HT-29 (cell line): ENCODE measurements at places on chromosomes 4 and X. TPM values are rescaled to one million over a fixed set of nuclear protein-coding genes. Genes with fewer than 3 reads are reported as not detected.

DNA sequence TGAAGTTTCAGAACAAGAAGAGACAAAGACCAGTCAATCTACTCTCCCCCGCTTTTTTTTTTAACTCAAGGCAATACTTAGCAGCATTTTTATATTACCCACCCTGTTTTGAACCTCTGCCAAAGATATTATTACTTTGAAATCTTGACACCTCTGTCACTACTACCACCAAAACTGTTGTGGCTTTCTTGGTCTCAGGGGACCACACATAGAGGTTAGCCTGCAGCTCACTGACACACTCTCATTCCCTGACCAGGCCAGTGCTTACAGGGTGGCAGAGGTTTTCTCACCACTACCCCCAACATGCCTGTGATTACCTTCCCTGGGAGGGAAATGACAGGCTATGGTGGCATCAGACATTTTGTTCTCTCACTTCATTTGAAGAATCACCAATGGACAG, 137.4 kb upstream of the STIM2 start:
- no peak for DNase-seq

- DNase-seq = no peak
Measured at GRCh38 chr4:82282875-82283274, 90.9 kb downstream of the HNRNPD start.

DNA sequence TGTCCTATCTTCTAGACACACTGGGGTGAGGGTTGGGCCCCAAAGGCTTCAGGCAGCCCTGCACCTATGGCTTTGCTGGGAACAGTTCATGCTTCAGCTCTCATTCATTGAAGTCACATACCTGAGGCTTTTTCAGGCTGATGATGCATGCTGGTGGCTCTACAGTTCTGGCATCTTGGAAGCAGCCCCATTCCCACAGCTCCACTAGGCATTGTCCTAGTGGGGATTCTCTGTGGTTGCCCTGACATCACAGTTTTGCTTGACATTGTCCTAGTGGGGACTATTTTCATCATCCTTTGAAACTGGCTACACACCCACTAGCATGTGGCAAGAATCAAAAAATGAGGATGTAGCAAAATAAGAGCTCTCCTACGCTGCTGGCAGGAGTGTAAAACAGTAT, 37.7 kb upstream of the C4orf17 start:
- no peak for DNase-seq

DNA sequence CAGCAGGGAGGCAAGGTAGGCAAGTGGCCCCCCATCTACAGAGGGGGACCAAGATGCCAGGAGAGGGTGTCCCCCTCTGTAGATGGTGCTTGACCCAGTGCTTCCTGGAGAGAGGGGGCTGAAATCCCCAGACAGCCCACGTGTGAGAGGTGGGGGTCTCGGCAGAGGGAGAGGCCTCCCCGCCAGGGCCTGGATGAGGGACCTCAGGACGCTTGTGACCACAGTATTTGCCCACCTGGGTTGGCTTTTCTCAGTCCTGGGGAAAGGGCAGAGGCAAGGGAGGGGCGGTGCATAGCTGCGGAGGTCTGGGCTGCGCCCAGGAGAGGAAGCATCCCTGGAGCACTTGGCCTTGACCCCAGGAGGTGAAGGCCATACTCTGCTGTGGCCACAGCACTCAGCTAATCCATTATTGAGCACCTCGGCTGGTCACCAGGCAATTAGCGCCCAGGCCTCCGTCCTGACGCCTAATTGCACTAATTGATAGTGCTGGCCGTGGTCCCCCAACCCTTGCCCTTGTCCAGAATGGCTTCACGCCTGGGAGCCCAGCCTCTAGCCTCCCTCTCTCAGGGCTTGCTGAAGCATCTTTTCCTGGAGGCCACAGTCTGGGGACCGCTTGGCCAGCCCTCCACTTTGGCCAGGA, 30.7 kb downstream of the HMX1 start:
- no peak for DNase-seq

- DNase-seq = peak; percentile 92
Measured at GRCh38 chrX:12946838-12947544, 27.9 kb upstream of the TMSB4X start.

GRCh38 chr4:122576261-122577188, 44.3 kb downstream of the IL21 start:
- peak; percentile 71 for DNase-seq

DNA sequence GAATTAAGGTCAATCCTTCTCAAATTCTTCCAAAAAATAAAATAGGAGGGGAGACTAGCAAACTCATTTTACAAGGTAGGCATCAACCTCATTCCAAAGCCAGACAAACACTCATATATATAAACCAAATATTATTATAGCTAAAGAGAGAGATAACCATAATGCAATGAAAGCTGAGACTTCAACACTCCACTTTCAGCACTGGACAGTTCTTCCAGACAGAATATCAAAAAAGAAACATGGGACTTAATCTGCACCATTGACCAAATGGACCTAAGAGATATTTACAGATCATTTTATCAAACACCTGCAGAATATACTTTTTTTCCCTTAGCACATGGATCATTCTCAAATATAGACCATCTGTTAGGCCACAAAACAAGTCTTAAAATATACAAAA, 15.5 kb upstream of the EDA2R start:
- DNase-seq = no peak

- DNase-seq = no peak
Measured at GRCh38 chr4:40305328-40306170, 29.6 kb upstream of the CHRNA9 start.

DNA sequence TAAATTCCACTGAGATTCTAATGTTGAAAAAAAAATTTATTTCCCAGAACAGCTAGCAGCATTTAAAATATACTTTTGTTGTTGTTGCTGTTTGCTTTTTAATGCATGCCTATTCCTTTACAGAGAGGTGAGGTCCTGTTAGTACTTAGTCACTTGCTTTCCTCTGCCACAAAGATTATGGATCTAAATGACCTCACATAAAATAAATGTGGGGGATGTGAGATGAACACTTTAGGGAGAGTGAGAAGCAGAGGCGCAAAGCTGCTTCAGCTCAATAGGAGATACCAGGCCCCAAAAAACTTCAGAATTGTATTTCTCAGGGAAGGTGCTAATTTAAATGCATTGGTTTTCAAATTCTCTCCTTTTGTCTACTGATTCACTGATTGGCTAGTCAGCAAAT, 4.0 kb downstream of the LDB2 start:
- no peak for DNase-seq

- DNase-seq = peak; percentile 56
Measured at GRCh38 chr4:189974056-189974455, 33.4 kb downstream of the FRG1 start.

DNA sequence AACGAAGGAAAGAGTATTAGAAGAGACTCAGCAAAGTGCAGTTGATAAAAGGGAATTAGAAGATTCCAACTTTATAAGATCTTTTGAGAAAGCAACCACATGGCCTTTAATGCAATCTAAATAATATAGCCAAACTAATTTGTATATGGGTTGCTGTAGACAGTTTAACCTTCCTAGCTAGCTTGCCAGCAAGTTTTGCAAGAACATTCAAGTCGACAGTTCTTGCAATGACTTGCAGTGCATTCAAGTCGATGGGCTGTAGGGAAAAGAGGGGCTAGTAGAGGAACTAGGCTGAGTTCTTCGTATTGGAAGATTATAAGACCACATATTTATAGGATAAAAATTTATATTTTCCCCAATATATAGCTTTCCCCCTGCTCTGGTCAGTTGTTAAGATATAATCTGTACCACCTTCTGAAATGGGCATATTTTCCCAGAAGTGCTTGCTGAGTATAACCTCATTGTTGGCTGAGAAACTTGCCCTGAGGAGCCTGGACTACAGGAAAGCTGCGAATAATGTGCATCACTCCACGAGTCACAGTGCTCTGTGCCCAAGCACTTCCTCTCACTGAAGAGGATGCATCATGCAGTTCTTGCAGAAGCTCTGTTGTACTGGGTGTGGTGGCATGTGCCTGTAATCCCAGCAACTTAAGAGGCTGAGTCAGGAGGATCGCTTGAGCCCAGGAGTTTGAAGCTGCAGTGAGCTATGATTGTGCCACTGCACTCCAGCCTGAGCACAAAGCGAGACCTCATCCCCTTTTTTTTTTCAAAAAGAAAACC, 56.7 kb downstream of the DOCK11 start:
- DNase-seq = no peak

DNA sequence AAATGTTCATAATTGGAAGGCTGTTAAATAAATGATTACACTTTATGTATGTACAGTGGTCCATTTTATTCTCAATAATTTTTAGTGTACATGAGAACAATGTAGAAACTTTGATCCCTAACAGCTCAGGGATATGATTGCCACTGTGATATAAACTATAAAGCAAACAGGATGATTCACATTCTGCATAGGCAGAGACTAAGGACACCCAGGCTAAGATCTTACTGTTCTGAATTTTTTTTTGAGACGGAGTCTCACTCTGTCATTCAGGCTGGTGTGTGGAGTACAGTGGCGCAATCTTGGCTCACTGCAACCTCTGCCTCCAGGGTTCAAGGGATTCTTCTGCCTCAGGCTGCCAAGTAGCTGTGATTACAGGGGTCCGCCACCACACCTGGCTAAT, 186.6 kb downstream of the PDGFC start:
- DNase-seq = no peak

- DNase-seq = no peak
Measured at GRCh38 chr4:10803713-10804343, 119.3 kb upstream of the CLNK start.

DNA sequence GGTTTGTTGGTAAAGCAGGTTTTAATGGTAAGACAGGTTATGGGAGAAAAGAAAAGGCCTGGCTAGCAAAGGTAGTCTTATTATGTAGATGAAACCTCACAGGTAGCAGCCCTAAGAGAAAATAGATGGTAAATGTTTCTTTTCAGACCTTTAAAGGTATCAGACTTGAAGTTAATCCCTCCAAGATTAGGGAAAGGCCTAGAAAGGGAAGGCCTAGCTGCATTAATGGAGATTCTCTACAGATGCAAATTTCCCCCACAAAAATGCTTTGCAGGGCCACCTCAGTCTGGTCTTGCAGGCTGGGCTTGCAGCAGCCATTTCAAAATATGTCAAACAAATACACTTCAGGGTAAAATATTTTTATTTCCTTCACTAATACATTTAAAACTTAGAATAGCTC, 1410.6 kb downstream of the RPA4 start:
- no peak for DNase-seq

DNA sequence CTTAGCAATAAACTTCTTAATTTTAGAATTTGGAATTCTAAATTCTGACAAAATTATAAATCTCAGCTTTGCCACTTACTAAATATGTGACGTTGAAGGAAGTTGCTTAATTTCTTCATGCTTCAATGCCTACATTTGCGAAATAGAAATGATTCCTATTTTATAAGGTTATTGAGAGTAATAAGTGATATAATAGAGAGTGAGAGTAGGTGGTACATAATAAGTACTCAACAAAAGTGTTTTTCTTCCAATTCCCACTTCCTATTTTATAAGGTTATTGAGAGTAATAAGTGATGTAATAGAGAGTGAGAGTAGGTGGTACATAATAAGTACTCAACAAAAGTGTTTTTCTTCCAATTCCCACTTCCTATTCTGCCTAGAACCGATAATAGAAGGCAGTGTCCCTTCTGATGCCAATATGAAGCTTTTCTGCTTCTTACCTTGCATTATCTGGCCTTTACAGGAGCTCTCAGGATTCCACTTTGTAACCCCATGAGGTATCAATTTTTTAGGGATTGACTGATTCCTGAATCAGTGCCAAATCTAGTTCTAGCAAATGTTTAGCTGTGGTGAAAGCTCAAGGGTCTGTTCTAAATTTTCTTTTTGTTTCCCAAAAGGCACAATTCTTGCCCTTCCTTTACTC, 31.4 kb downstream of the VSIG4 start:
- DNase-seq = no peak

- DNase-seq = no peak
Measured at GRCh38 chrX:65707151-65707550, 39.7 kb downstream of the MSN start.

- DNase-seq = no peak
Measured at GRCh38 chr4:71095141-71095540, 101.7 kb downstream of the DCK start.

- DNase-seq = no peak
Measured at GRCh38 chr4:139767168-139767567, 101.5 kb downstream of the MGST2 start.

- no peak for DNase-seq
Measured at GRCh38 chr4:2771264-2771663, 15.1 kb upstream of the TNIP2 start.

GRCh38 chr4:5788144-5788543, 77.1 kb downstream of the EVC start:
- DNase-seq = no peak

GRCh38 chr4:152094970-152095700, 334.3 kb upstream of the GATB start:
- DNase-seq = no peak

GRCh38 chr4:186839122-186840037, 115.7 kb upstream of the FAT1 start:
- peak; percentile 50 for DNase-seq

DNA sequence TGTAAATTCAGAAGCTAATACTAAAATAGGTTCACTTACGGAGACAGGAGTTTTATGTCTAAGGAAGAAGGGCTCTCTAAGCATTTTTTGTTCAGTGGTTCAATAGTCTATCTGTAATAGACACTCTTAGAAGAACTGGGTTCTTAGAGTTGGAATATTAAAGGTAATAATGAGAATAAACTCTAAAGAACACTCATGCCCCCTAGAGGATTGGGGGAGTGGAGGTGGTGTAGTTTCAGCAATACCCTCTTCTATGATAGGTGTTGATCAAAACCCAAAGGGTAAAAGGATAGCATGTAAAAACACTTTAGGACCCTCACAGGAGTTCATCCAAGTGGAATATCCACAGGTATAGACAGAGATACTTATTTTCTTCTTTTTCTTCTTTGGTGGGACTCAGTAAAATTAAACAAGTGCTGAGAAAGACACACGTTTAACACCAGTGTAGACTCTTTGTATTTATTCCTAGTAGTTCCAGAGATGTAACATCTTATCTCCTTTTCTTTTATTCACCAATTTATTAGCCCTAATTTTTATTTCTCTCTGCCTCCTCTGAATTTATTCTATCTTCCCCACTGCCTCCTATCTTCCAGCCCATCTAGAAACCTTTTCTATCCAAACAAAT, 25.7 kb upstream of the MND1 start:
- DNase-seq = peak; percentile 78

GPR143 gene
- total RNA-seq = not detected in 2 replicates

ANOS1 gene
- total RNA-seq = not detected in 2 replicates

CXCL3 gene
- total RNA-seq = 1.1 and 1.5 TPM in 2 replicates

JADE1 gene
- 14.1 and 18.3 TPM in 2 replicates for total RNA-seq

PPP1R2C gene
- total RNA-seq = not detected in 2 replicates

PF4V1 gene
- total RNA-seq = not detected in 2 replicates
